ENCODE measurements at places on chromosomes 16 and 17.

DNA sequence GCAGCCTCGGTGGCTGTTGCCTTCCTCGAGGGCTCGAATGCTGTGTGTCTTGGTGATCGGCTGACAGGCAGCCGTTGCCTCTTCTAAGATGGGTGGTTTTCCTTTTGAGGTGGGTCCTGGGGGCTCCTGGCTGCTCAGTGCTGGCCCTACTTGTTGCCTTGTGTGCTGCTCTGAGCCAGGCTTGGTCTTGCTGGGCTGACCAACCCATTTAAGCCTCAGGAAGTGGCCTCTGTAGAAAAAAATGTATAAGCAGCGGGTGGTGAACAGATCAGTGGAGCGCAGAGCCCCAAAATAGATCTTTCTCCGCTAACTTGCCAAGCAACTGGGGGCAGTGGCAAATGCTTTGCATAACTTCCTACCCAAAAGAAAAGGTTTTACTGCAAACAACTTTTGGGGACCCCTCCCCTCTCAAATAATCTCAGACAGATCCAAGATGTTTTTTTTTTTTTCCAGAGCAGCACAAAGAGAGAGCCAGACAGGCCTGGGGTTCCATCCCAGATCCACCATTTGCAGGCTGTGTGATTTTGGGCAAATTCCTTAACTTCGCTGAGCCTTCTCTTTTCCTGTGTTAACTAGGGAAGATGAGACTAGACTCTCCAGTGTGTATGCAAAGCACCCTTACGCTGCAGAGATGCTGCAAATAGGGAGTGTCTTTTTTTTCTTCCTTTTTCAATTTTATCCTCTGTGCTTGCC lies 42.5 kb downstream of the PLCG2 start:
- DNase-seq = no peak

DNA sequence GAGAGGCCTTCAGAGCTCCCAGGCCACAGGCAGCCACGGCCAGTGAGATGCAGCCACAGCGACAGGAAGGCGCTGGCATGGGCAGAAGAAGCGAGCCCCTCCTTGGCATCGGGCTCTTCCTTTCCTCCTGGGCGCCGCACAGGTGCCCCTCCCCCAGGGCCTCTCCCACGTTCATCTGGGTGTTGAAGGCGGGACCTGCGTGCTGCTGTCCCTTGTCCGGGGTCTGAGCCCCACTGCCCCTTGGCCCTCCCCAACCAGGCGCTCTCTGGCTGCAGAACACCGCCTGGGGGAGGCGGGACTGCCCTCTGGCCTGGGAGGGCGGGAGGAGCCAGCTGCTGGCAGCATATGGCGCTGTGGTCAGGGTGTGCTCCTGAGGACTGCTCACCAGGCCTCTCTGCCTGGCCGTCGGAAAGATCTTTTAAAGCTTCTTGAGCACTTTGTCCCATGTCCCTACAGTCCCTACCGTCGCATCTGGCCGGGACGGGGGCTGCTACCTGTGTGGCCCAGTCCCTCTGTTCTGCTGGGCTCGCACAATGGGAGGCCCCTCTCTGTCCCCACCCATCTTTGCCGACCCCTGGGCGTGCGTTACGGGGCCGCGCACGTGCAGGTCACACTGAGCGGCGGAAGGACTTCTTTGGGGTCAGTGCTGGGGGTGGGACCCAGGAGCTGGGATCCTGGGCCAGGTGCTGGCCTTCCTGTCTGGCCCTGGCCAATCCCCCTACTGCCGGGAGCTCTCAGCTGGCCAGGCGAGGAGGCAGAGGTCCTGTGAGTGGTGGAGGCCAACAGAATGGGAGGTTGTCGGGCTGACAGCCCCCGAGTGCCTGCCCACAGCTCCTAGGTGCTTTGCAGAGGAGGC lies 1.7 kb downstream of the SLC25A10 start:
- DNase-seq = no peak

DNA sequence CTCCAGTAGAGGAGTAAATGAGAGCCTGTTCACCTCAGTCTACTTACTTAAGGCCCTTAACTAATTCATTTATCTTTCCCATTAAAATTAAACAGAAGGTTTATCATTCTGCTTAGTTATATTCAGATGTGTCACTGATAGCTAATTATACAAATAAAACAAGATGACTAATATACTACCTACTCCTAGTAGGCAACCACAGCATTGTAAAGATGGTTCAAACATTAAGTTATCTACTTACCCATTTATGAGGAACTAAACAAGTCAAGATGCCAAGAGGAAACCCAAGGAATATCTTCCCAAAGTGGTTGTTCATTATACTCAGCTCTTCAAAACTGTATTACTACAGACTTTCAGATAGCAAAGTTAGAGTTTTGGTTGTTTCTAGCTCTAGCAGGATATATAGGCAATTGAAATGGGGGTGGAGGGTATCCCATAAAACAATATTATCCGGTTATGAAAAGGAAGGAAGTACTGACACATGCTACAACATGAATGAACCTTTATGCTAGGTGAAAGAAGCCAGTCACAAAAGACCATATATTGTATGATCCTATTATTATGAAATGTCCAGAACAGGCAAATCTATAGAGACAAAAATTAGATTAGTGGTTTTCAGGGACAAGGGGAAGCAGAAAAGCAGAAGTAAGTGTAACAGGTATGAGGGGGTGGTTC lies 56.5 kb downstream of the SPAG9 start:
- DNase-seq = no peak

- no peak for DNase-seq
Observed at GRCh38 chr17:21129023-21129681, 2.4 kb downstream of the DHRS7B start.

DNA sequence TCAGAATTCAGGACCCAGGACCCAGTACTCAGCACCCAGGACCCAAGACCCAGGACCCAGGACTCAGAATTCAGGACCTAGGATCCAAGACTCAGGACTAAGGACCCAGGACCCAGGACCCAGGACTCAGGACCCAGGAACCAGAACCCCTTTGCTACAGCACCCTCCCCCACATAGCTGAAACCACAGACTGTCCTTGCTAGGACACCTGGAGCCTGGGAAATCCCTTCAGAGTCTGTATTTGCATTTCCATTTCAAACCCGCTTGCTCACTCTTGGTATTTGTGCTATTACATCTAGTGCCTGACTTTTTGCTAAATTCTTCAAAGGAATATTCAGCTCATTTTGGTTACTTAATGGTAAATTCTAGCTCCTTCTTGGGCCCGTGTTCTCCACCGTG lies 275.8 kb upstream of the MAF start:
- DNase-seq = no peak

DNA sequence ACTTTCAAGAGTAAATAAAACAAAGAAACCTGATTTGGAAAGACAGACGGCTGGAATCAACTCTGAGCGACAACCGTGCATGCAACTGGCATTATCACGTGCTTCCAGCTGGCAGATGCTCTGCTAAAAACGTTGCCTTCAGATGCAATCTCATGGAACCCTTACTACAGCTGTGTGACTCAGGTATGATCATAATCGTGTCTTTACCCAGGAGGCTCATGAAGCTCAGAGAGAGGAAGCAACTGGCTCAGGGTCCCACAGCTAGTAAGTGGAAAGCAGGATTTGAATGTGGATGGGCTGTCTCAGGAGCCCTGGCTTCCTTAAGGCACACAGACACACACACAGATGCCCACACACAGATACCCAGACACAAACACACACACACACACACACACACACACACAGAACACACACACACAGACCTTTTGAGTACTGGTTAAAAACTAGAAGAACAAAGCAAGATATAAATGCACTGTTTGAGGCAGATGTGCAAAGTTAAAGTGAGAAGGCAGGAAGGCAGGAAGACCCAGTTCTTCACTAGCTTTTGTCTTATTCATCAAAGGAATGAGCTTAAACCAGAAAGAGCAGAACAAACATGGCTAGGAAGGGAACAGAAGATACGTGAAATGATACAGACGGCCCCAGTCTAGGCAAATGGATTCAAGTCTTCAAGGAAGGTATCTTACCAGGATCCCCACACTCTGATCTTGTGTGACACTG lies 275.2 kb downstream of the MAF start:
- no peak for DNase-seq

- DNase-seq = no peak
Observed at GRCh38 chr16:75288596-75289120, 37.2 kb upstream of the BCAR1 start.

DNA sequence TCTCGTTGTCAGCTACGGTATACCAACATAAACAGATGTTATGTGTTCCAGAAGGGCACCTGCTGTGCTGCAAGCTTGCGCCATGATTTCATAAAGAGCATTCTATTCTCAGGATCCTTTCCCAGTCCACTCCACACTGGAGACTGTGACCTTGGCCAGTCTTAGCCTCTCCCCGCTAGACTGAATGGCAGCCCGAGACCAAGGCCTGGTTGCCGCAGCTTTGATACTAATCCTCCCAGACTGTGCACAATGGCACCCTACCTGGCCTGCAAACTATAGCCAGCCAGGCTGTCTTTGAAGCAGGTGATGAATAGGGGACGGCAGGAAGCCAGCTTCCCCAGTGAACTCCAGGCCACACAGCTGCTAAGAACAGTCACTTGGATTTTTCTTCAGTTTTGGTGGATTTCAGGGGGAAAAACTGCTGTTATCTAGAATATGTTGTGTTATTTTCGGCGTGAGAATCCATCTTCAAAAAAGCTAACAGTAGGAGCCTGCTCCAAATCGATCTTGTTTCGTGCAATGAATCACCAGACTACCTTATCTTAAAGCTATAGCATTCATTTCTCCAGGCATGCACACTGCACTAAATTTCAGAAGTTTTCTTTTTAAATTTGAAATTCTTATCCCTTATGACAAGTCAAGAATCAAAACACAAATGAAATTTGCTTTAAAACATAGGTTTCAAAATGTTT lies 289.0 kb downstream of the CEP112 start:
- DNase-seq = no peak

Data from left renal cortex interstitium (tissue), 4 donors.